ENCODE measurements at places on chromosomes 7 and 10.

DNA sequence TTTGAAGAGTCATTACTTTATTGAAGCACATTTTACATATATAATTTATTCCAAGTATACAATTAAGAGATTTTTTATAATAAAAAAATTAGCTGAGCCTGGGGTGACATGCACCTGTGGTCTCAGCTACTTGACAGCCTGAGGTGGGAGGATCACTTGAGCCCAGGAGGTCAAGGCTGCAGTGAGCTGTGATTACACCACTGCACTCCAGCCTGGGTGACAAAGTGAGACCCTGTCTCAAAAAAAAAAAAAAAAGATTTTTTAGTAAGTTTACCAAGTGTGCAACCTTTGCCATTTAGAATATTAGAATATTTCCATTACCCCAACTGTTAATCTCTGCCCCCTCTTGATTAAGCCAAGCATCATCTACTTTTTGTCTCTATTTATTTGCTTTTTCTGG is 196.0 kb downstream of the CCSER2 start:
- DNase-seq, result no peak

DNA sequence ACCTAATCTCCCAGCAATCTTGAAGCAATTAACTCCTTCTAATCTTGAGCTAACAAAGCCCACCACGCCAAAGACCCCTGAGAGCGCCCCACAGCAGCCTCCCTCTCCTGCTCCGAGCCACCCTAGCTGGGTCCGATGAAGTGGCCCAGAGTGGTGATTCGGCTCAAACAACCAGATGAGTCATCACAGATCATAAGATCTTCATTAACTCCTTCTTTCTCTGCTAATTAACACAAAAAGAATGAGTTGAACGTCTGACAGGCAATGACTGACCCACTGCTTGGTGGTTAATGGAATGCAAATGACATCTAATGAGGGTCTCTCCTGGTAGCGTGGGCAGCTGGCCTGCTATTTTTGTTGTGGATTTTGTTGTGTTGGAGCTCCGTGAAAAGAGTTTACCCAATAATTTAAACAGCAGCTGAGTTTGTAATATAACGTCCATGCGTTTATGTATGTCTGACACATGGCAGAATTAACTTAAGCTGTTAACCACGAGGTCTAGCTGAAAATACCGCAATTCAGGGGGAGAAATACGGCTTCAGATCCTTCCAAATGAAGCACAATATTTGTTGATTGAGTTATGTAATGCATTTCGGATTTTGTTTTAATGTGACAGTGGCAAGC is 161.4 kb downstream of the RAB11FIP2 start:
- DNase-seq, result no peak

GRCh38 chr10:108241166-108241565 is 1076.7 kb upstream of the SORCS1 start:
- DNase-seq, result no peak

DNA sequence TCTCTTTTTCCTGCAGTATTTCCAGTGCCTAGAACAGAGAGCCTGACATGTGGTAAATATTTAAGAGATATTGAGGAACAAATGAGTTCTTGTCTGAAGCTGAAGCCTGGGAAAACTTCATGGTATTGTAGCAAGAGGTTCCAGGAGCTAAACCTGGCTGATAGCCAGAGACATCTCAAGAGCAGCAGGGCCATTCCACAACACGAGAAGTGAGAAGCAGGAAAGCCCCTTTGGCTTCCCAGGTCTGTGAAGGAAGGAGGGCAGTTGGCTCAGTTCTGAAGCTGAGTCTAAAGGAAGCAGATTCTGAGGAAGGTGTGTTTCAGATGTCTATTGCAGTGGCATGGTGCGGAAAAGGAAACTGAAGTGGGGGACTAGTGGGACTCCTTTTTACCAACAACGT is 63.8 kb upstream of the FAM204A start:
- DNase-seq, result no peak

DNA sequence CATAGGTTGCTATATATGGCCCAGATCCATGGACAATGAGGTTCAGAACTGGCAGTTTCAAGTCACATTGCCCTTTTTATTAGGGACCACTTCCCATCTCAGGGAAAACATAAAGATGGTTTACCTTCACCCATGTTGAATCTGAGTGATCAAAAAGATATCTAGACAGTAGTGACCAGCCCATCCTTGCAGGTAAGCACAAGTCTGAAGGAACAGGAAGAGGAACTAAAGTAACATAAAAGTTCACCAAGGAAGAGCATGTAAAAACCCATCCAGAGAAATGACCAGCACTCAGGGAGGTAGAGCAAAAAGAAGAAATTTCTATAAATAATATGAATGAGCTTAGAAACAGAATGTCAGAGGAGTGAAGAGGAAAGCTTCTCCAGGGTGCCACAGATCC is 382.5 kb downstream of the PARD3 start:
- no peak for DNase-seq

DNA sequence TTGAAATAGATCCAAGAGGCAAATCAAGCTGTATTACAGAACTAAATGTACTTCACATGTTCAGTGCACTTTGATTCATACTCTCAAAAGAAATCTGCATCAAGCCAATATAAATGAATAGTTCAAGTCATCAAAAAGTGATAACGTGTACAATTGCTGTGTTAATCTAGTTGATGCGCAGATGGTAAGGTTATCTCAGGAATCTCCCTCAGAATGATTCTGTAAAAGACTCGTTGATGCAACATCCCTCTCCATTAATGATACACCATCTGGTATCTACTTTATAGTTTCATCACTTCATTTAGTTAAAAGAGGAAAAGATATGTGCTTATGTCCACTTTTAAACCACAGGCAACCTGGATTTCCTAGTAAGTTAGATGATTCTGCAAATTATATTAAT is 200.6 kb downstream of the CHCHD3 start:
- no peak for DNase-seq

Data from inflammatory macrophage (primary cell).